ENCODE measurements at places on chromosomes 11 and 22.

- no peak for DNase-seq
Observed at GRCh38 chr11:22079133-22079872, 113.6 kb upstream of the ANO5 start.

- no peak for DNase-seq
Observed at GRCh38 chr11:47327025-47327424, 25.5 kb downstream of the MYBPC3 start.

- no peak for DNase-seq
Observed at GRCh38 chr22:48908547-48908946, 919.1 kb downstream of the BRD1 start.

- peak; percentile 40 for DNase-seq
Observed at GRCh38 chr11:78586452-78587046, 11.9 kb upstream of the NARS2 start.

GRCh38 chr11:31823644-31824331, 12.7 kb upstream of the PAX6 start:
- DNase-seq, result no peak

GRCh38 chr11:26992031-26992541, 1.8 kb upstream of the FIBIN start:
- no peak for DNase-seq

DNA sequence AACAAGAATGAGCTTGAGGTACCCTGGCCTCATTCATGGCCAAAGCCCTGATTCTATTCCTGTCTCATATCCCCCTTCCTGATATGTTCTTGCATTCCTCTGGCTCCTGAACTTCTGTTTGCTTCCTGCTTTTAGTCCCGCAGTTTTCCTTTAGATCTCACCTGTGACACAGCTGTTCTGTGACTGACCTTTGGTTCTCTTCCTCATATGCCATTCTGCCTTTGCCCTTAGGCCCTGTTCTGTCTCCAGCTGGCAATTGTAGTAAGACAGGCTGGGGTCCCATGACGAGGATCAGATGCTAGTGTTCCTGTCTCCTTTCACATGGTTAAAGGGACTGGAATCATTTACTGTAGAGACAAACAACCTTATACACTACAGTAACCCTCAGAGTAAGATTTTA, 59.0 kb upstream of the PDE3B start:
- no peak for DNase-seq

DNA sequence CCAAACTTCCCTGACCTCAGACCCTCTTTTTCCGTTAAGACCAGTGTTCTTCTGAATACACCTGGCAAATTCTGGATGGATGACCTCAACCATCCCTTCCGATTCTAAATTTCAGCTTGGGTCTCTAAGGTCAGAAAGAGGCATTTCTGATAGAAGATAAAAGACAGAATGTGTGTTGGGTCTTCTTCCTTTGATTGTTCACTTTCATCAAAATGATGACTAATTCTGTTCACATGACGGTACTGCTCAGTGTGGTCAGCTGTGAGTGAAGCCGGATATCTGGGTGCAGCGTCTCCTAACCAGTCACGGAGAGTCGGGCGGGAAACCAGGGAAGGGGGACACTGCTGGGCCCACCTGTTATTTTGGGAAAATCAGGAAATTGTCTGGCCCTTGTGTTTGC, 151.6 kb upstream of the NAV2 start:
- no peak for DNase-seq

- DNase-seq, result no peak
Observed at GRCh38 chr11:13119361-13119760, 110.2 kb downstream of the RASSF10 start.

GRCh38 chr22:49632199-49633009, 195.3 kb downstream of the BRD1 start:
- DNase-seq, result peak; percentile 66

DNA sequence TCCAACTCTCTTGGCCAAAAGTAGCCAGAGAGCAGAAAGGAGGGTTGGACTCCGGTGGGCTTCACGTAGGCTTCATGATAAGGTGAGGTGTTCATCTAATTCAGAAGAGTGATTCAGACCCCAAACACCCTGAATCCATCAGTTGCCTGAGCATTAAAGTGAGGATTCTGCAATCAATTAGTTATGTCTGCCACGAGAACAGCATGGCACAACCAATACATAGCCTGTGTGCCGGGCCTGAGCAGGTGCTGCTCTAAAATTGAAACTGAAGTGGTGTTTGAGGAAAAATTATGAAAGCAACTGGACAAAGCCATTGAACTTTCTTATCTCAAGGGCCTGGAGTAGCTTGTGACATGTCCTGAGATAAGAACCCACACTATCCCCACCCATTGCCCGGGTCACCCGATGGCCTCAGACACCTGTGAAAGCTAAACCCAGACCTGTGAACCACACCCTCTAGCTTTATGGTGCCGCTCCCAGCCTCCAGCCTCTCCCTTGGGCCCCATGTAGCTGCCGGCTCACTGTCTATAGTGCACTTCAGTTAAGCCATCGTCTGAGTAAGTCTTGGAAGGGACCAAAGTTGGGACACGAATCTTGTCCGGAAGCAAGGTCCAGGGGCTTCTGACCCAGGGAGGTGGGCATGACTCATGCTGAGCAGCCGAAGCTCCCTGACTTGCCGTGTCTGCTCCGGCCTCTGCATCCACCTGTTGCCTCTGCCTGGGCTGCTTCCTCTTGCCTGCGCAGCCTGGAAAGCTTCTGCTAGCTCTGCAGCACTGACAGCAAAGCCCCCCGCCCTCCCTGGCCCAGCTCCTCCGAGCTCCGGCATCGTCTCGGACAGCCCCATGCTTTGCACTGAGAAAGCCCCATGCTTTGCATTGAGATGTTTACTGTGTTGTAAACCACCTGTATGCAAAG, 5.7 kb upstream of the MYEOV start:
- DNase-seq, result no peak

- peak; percentile 22 for DNase-seq
Observed at GRCh38 chr11:110896358-110896757, 184.1 kb upstream of the ARHGAP20 start.

DNA sequence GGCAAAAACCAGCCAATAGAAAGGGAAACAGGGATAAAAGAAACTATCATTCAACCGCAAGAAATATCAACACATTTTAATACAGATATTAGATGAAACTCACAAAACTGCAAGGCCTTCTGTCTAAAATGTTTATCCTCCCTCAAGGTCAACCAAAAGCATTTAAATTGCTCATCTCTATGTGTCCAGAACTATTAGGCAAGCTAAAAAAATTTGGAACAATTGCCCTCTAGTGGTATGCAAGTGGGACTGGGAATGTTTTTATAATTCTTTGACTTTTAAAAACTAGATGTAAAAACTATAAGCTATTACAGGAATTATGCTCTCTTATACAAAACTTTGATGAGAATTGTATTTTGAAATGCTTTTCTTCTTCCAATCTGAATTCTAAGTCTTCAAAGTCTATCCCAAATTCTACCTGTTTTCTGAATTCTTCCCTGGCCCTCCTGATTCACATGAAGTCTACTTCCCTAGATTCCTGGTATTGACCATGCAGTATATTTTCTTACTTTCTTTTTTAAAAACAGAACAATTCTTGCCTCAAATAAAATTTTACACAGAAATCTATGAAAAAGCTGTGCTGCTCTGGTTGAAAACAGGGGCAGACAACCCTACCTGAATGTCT, 4.9 kb downstream of the CWC15 start:
- DNase-seq, result peak; percentile 16

GRCh38 chr11:128196235-128196634, 391.1 kb downstream of the ETS1 start:
- no peak for DNase-seq

- DNase-seq, result no peak
Observed at GRCh38 chr11:635945-636510, 1.0 kb upstream of the DRD4 start.

Measured in common myeloid progenitor, CD34-positive (primary cell).